ENCODE measurements at places on chromosomes 11 and 22. TPM values are rescaled to one million over a fixed set of nuclear protein-coding genes. Genes with fewer than 3 reads are reported as not detected.

CYP2D6 gene
- total RNA-seq: 0.26 TPM

MRPL48 gene
- 16.8 TPM for total RNA-seq

RASGRP2 gene
- 22.0 TPM for total RNA-seq

ARHGAP8 gene
- total RNA-seq: 8.2 TPM

AGBL2 gene
- total RNA-seq: 0.42 TPM

SSTR3 gene
- not detected for total RNA-seq

OR51B2 gene
- total RNA-seq: not detected

PVALB gene
- total RNA-seq: not detected

PATE2 gene
- not detected for total RNA-seq

ZC3H7B gene
- total RNA-seq: 55.6 TPM

MPEG1 gene
- 71.5 TPM for total RNA-seq

JRKL gene
- 7.5 TPM for total RNA-seq

BTG4 gene
- total RNA-seq: not detected

MRGPRE gene
- total RNA-seq: not detected

DNAJB13 gene
- not detected for total RNA-seq

OSBP2 gene
- total RNA-seq: 1.4 TPM

FAM83F gene
- total RNA-seq: 0.87 TPM

CENATAC gene
- total RNA-seq: 34.8 TPM

MRGPRX3 gene
- total RNA-seq: not detected

ZNF280B gene
- 1.1 TPM for total RNA-seq

KRTAP5-7 gene
- 0.39 TPM for total RNA-seq
